ENCODE measurements at places on chromosomes 4 and X.

GRCh38 chr4:148030193-148030873, 298.4 kb downstream of the ARHGAP10 start:
- H3K36me3 ChIP-seq: no peaks in the 10 kb centered on the region
- no peak overlapping the region for H3K4me3 ChIP-seq

GRCh38 chr4:5780831-5781480, 70.0 kb downstream of the EVC start:
- H3K4me1 ChIP-seq: no peaks in the 10 kb centered on the region
- H3K4me3 ChIP-seq: no peak overlapping the region
- no peaks in the 10 kb centered on the region for H3K36me3 ChIP-seq
- DNase-seq: no peak
- H3K27ac ChIP-seq: no peak overlapping the region
- no peaks in the 10 kb centered on the region for H3K27me3 ChIP-seq

DNA sequence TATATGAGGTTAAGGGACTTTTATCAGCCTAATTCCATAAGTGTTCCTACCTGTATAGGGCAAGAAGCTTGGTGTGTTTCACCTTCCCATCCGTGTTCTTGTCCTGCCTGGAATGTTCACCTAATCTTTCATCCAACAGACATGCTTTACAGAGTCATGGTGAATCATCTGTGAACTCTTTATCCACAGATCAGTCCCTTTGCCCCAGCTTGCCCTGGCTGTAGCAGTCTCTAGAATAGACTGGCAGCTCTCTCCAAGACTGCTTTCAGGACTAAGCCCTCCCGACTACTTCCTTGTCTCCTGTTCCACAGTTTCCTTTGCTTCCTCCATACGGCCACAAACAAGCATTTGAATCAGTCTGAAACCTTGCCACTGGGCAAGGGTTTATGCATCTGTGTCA, 177.9 kb upstream of the IL15 start:
- no peak for DNase-seq
- H3K36me3 ChIP-seq: no peaks in the 10 kb centered on the region
- no peak overlapping the region for H3K4me3 ChIP-seq
- H3K4me1 ChIP-seq: no peaks in the 10 kb centered on the region

GRCh38 chr4:55736605-55737183, 82.9 kb upstream of the EXOC1L start:
- H3K27me3 ChIP-seq: no peaks in the 10 kb centered on the region
- no peak overlapping the region for H3K4me3 ChIP-seq
- H3K4me1 ChIP-seq: no peaks in the 10 kb centered on the region
- no peak for DNase-seq
- H3K36me3 ChIP-seq: no peaks in the 10 kb centered on the region

DNA sequence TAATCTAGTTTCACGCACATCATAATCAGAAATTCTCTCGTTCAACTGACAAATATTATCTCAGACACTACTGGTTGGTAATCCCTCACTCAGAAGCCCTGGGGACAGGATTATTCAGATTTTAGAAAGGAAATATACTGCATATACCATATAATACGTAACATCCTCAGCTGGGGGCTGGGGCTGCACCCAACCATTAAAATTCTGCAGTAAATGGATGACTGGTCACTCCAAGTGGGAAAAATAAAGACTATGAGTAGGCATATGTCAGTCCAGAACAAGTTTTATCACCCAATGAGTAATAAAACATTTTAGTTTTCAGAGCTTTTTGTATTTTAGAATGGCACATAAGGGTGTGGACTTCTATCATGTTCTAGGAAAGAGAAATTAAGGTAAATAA, 121.7 kb upstream of the MAP3K15 start:
- H3K27me3 ChIP-seq: no peaks in the 10 kb centered on the region
- no peak overlapping the region for H3K4me3 ChIP-seq
- H3K27ac ChIP-seq: no peak overlapping the region
- H3K4me1 ChIP-seq: no peaks in the 10 kb centered on the region
- no peak for DNase-seq

GRCh38 chr4:87930629-87931028, 44.9 kb upstream of the SPP1 start:
- H3K27ac ChIP-seq: no peak overlapping the region
- H3K27me3 ChIP-seq: no peaks in the 10 kb centered on the region
- no peaks in the 10 kb centered on the region for H3K36me3 ChIP-seq
- no peak overlapping the region for H3K4me3 ChIP-seq
- H3K4me1 ChIP-seq: no peaks in the 10 kb centered on the region

- H3K27ac ChIP-seq: no peak overlapping the region
- DNase-seq: no peak
- no peaks in the 10 kb centered on the region for H3K27me3 ChIP-seq
- no peaks in the 10 kb centered on the region for H3K4me1 ChIP-seq
- no peaks in the 10 kb centered on the region for H3K36me3 ChIP-seq
Measured at GRCh38 chr4:135267148-135267865, 1065.7 kb upstream of the PABPC4L start.

GRCh38 chr4:180280076-180280475, 1963.1 kb upstream of the TENM3 start:
- no peak overlapping the region for H3K4me3 ChIP-seq
- no peak overlapping the region for H3K27ac ChIP-seq
- H3K4me1 ChIP-seq: no peaks in the 10 kb centered on the region
- H3K27me3 ChIP-seq: no peaks in the 10 kb centered on the region

- no peak for DNase-seq
- H3K27ac ChIP-seq: no peak overlapping the region
- H3K4me1 ChIP-seq: no peaks in the 10 kb centered on the region
- no peak overlapping the region for H3K4me3 ChIP-seq
- H3K27me3 ChIP-seq: no peaks in the 10 kb centered on the region
Measured at GRCh38 chr4:66246643-66247042, 576.4 kb upstream of the EPHA5 start.

DNA sequence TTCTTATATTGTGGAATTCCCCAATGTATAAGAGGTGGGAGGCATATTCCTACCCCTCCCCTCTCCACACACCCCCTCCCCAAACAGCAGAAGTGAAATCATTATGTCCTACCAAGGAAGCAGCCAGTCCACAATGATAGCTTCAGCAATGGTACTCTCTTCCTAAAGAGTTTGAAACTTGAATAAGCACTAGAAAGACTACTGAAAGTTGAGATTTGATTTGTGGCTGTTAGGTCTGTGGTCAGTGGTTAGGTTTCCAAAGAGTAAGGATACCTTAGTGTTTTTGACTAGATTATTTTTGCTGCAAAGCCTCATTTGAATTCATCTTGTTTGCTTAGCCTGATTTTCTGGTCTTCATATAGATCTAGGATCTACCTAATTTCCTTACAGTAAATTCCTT, 242.2 kb downstream of the DKK2 start:
- no peaks in the 10 kb centered on the region for H3K36me3 ChIP-seq
- no peak for DNase-seq
- no peak overlapping the region for H3K4me3 ChIP-seq
- no peaks in the 10 kb centered on the region for H3K27me3 ChIP-seq

DNA sequence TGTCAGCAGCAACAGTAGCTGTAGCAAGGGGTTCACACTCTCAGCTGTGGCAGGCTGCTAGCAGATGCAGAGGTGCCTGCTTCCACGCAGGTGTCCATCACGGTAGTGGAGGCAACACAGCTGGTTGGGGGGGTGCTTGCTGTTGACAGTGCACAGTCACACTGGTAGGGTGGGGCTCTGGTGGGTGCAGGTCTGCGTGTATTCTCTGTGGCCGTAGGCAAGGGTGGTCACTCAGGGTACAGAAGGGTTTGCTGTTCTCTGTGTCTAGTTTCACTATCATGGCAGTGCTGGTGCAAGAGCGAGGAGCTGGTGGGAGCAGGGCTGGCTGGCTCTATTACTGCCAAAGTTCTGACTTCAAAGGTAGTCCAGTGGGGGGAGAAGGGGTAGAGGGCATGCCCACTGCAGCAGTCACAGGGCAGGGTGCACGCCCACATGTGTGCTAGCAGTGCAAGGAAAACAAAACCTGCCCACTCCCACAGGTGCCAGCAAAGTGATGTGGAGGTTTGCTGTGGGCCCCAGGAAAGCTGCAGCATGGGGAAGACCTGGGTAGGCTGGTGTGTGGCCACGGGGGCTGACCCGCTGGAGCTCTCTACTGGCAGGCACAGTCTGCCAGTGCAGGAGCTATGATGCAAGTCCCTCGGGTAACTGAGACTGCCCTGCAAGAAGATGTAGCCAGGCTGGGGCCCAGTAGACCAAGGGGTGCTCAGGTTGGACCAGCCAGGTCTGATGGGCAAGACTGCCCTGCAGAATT, 21.6 kb upstream of the WDR17 start:
- no peaks in the 10 kb centered on the region for H3K4me1 ChIP-seq
- peaks cover 4% of the 10 kb centered on the region for H3K27me3 ChIP-seq
- H3K27ac ChIP-seq: no peak overlapping the region
- DNase-seq: no peak

- peak overlapping the region; percentile 95 for H3K4me3 ChIP-seq
- peak overlapping the region; percentile 99 for H3K27ac ChIP-seq
- H3K27me3 ChIP-seq: no peaks in the 10 kb centered on the region
- DNase-seq: peak; percentile 35
- H3K4me1 ChIP-seq: peaks cover 5% of the 10 kb centered on the region
Measured at GRCh38 chrX:48573690-48574269, 504 bp upstream of the RBM3 start.

- H3K36me3 ChIP-seq: no peaks in the 10 kb centered on the region
- H3K4me3 ChIP-seq: no peak overlapping the region
- no peak for DNase-seq
- H3K27me3 ChIP-seq: no peaks in the 10 kb centered on the region
- H3K27ac ChIP-seq: no peak overlapping the region
- no peaks in the 10 kb centered on the region for H3K4me1 ChIP-seq
Measured at GRCh38 chrX:30533266-30533665, 44.3 kb downstream of the TASL start.

DNA sequence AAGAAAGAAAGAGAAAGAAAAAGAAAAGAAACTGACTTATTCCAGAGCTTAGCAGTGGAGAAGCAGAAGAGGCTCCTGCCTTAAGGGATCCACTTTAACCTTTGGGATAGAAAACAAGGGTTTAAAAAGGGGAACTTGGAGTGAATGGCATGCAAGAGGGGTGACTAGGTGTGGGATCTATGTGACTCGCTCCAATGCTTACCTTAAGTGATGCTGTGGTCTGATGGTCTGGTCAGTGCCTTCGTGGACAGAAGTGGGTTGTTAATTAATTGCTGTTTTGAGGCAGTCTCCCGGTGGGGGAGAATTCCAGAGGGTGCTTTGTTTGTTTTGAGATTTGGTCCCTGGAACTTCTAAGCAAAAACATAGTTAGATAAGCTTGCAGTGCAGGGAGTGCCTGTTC, 21.1 kb upstream of the RHOXF1 start:
- H3K27me3 ChIP-seq: no peaks in the 10 kb centered on the region
- H3K4me1 ChIP-seq: no peaks in the 10 kb centered on the region
- no peak overlapping the region for H3K27ac ChIP-seq

DNA sequence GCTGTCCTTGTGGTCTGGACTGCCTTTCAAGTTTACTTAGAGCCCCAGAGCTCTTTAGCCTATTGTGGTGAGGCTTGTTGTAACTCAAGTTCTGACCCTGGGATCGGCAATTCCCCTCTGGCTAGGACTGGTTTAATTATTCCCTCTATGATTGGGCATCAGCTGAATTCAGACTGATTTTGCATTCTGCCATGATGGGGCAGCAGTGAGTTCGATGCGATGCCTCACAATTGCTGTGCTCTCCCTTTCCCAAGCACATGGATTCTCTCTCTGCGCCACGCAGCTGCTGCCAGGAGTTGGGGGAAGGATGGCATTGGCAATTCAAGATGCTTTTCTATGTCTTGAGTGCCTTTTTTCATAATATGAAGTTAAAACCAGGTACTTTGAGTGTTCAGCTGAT, 327.8 kb upstream of the CXorf51B start:
- H3K36me3 ChIP-seq: no peaks in the 10 kb centered on the region
- H3K4me3 ChIP-seq: no peak overlapping the region
- no peaks in the 10 kb centered on the region for H3K27me3 ChIP-seq
- no peak for DNase-seq
- H3K27ac ChIP-seq: no peak overlapping the region

DNA sequence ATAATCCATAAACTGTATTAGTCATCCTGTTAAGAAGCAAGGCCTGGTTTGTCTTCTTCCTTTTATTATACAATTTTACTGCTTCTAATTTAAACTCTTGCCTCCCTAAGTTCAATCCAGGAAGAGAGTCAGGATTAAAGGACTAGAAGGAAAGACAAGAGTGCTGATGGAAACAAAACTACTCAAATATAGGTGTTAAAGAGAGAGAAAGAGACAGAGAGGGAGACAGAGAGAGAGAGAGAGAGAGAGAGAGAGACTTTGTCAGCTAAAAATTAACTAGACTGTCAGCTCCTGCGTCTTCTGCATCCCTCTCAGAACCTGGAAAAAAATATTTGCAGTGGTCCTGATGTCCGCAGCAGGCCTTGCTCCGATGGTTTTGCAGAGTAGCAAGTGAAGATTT, 13.5 kb upstream of the FGG start:
- H3K4me1 ChIP-seq: no peaks in the 10 kb centered on the region
- H3K27me3 ChIP-seq: no peaks in the 10 kb centered on the region
- no peak overlapping the region for H3K27ac ChIP-seq

DNA sequence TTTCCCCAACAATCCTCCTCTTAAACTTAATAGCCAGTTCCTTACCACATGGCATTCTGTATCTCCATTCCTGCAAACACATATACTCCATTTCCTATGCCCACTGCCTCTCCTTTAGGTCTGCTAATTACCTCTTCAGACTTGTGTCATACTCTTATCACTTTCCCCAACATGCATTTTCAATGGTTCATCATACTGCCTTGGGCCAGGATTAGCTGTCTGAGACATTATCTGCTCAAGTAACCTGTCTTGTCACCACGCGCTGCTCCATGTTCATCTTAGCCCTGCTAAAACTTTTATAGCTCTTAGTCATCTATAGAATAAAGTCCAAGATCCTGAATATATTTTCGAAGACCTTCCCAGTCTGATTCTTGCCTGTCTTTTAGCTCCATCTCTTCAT, 224.1 kb upstream of the GK2 start:
- no peaks in the 10 kb centered on the region for H3K36me3 ChIP-seq
- no peak for DNase-seq
- no peaks in the 10 kb centered on the region for H3K4me1 ChIP-seq
- no peak overlapping the region for H3K27ac ChIP-seq

GRCh38 chr4:23333946-23334878, 555.6 kb downstream of the PPARGC1A start:
- H3K27me3 ChIP-seq: no peaks in the 10 kb centered on the region
- H3K36me3 ChIP-seq: no peaks in the 10 kb centered on the region
- H3K27ac ChIP-seq: no peak overlapping the region
- no peak for DNase-seq

DNA sequence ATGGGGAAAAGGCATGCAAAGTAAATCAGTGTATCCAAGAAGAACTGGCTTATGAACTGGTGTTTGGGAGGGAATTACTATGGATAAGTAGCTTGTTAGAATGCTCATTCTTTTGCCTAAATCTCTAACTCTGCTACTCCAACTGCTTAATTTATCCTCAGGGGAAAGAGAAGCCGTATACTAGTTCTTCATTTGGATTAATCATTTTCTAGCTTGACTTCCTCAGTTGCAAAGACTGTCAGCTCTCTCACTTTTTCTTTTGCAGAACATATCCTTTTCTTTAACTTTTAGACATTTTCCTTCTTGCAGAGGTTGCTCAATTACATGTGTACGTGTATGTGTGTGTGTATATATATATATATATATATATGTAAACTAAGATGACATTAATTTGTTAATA, 21.9 kb downstream of the GPRIN3 start:
- no peaks in the 10 kb centered on the region for H3K27me3 ChIP-seq
- DNase-seq: no peak
- no peak overlapping the region for H3K27ac ChIP-seq
- H3K4me3 ChIP-seq: no peak overlapping the region
- no peaks in the 10 kb centered on the region for H3K36me3 ChIP-seq
- H3K4me1 ChIP-seq: no peaks in the 10 kb centered on the region

GRCh38 chrX:9171841-9172463, 138.0 kb upstream of the FAM9B start:
- DNase-seq: no peak
- no peak overlapping the region for H3K4me3 ChIP-seq
- no peaks in the 10 kb centered on the region for H3K27me3 ChIP-seq
- no peak overlapping the region for H3K27ac ChIP-seq
- H3K4me1 ChIP-seq: no peaks in the 10 kb centered on the region
